Body of pancreas (tissue), 4 donors: ENCODE measurements at places on chromosomes 11 and 22. TPM values are rescaled to one million over a fixed set of nuclear protein-coding genes. Genes with fewer than 3 reads are reported as not detected.

Gene C11orf21
- 0.26 TPM for total RNA-seq

Gene CEP126
- total RNA-seq = 4.0 TPM

Gene OR51I1
- not detected for total RNA-seq

Gene SCN2B
- total RNA-seq = under 0.01 TPM

Gene MUC2
- not detected for total RNA-seq

Gene LRP4
- total RNA-seq = 20.4 TPM

Gene CHRM1
- not detected for total RNA-seq

Gene SIAE
- 9.6 TPM for total RNA-seq

Gene SCGB1D2
- not detected for total RNA-seq

Gene PLAAT2
- total RNA-seq = not detected

Gene SLC37A2
- 4.2 TPM for total RNA-seq

Gene COX8A
- total RNA-seq = 184 TPM

Gene ANO3
- 0.52 TPM for total RNA-seq

Gene NUCB2
- 106 TPM for total RNA-seq

Gene OR8D4
- 13.2 TPM for total RNA-seq

Gene GALR3
- not detected for total RNA-seq

Gene FANCF
- total RNA-seq = 9.6 TPM

Gene MMP10
- not detected for total RNA-seq

Gene ARHGEF17
- 28.0 TPM for total RNA-seq

Gene GVQW3
- 11.2 TPM for total RNA-seq

Gene OR8A1
- total RNA-seq = not detected

Gene C22orf15
- total RNA-seq = not detected

Gene TPCN2
- total RNA-seq = 10.9 TPM

Gene CBLIF
- not detected for total RNA-seq

Gene CSRP3
- not detected for total RNA-seq

Gene NAA40
- total RNA-seq = 21.8 TPM

Gene APOA5
- total RNA-seq = 2.6 TPM

Gene GRIA4
- not detected for total RNA-seq

Gene OR2D2
- 0.78 TPM for total RNA-seq

Gene MFRP
- 0.52 TPM for total RNA-seq

Gene SUSD2
- 4.2 TPM for total RNA-seq

Gene ABTB2
- 2.1 TPM for total RNA-seq

Gene SAA1
- total RNA-seq = 24.1 TPM

Gene SPTBN2
- total RNA-seq = 52.1 TPM

Gene CELSR1
- 3.6 TPM for total RNA-seq

Gene GLB1L3
- total RNA-seq = 1.3 TPM

Gene OR52E5
- total RNA-seq = not detected

Gene CSKMT
- total RNA-seq = 5.4 TPM

Gene MS4A3
- not detected for total RNA-seq

Gene OR2AT4
- not detected for total RNA-seq

Gene TEX12
- not detected for total RNA-seq

Gene KCNE3
- total RNA-seq = 10.9 TPM

Gene OSM
- not detected for total RNA-seq

Gene MRE11
- 9.2 TPM for total RNA-seq

Gene APOBEC3A
- not detected for total RNA-seq

Gene OR51B2
- 0.78 TPM for total RNA-seq

Gene SLC22A25
- not detected for total RNA-seq

Gene TH
- total RNA-seq = 0.66 TPM

Gene ADM
- total RNA-seq = 52.7 TPM

Gene ADAMTS15
- total RNA-seq = 0.52 TPM

Gene CNTN5
- total RNA-seq = 0.78 TPM

Gene UPB1
- not detected for total RNA-seq

Gene SMCO4
- 27.5 TPM for total RNA-seq

Gene NRXN2
- 4.9 TPM for total RNA-seq

Gene GTSE1
- total RNA-seq = not detected

Gene MUC6
- 101 TPM for total RNA-seq
